ENCODE measurements at places on chromosomes 13 and 19.
A peak's percentile ranks its signal among the peaks of the same experiment; 100 is the strongest.

DNA sequence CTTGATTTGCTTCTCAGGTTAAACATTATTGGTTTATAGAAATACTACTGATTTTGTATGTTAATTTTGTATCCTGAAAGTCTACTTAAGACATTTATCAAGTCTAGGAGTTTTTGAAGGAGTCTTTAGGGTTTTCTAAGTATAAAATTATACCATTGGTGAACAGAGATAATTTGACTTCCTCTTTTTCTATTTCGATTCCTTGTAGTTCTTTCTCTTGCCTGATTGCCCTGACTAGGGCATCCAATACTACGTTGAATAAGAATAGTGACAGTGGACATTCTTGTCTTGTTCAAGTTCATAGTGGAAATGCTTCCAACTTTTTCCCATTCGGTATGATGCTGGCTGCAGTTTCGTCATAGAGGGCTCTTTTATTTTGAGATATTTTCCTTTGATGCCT, 807.5 kb upstream of the SLC10A2 start:
- peak; percentile 15 for DNase-seq

GRCh38 chr13:45925151-45925550, 73.6 kb upstream of the SIAH3 start:
- no peak for DNase-seq

- peak; percentile 54 for DNase-seq
Observed at GRCh38 chr19:4575267-4576015, 16.0 kb upstream of the SEMA6B start.

DNA sequence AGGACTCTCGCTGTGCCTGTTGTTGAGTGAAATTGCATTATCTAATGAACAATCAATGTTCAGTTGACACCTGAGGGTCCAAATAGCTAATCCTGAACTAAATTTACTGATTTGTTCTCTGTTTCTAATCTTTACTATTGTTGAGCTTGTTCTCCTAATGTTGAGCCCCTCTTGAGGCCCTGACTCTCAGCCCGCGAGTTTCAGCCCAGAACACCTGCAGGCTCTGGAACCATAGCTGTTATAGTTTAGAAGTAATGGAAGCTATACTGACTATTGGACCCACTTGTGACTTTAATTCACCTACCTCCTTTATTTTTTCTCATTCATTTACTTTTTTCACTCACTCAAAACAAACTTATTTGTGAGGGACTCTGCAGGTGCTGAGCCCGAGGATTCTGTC, 20.6 kb upstream of the PCDH8 start:
- DNase-seq, result no peak

GRCh38 chr13:102441085-102441484, 39.2 kb upstream of the FGF14 start:
- DNase-seq, result no peak

GRCh38 chr13:48210178-48210577, 22.8 kb upstream of the ITM2B start:
- peak; percentile 82 for DNase-seq

- DNase-seq, result peak; percentile 97
Observed at GRCh38 chr19:44943801-44944249, 1.8 kb downstream of the APOC4 start.

DNA sequence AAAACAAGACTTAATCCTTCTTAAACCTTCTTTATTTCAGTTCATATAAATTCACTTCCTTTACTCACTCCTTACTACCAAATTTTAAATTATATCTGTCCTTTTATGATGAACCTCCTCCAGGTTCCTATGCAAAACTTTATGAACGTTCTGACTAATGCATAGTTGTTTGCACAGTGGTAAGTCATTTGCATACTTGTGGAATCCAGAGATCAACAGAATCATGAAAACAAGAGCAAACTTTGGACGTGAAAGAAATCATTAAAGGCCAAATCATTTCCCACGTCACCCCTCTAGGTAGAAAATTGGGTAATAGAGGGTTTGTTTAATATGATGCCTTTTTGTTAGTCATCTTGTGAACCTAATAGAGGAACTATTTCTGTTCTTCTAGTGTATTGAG, 32.3 kb upstream of the MYCBP2 start:
- DNase-seq, result no peak

- no peak for DNase-seq
Observed at GRCh38 chr13:41139296-41139966, 6.8 kb upstream of the KBTBD6 start.

DNA sequence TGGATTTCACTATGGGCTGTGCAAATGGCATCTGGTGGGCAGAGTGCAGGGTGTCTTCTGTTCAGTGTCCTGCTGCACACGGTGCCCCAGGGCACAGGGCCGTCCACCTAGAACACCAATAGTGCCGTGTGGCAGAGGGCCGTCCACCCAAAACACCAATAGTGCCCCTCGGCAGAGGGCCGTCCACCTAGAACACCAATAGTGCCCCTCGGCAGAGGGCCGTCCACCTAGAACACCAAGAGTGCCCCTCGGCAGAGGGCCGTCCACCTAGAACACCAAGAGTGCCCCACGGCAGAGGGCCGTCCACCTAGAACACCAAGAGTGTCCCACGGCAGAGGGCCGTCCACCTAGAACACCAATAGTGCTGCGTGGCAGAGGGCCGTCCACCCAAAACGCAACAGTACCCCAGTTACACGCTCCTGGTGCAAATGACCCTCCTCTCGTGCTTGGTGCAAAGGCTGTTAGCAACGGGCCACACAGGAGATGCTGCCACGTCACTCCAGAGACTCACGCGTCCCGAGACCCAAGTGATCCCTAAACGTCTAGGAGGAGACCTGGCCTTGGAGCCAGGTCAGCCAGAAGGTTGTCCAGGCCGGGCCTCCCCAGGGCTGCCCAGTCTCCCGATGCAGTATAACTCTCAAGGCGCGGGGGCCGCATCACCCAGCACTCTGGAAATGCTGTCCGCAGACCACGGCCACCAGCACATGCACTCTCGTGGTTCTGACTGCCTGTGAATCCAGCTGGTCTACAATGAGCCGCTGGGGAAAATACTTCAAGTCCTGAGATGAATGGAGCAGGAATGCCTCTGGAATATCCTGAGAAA, 51.5 kb downstream of the RASA3 start:
- no peak for DNase-seq

DNA sequence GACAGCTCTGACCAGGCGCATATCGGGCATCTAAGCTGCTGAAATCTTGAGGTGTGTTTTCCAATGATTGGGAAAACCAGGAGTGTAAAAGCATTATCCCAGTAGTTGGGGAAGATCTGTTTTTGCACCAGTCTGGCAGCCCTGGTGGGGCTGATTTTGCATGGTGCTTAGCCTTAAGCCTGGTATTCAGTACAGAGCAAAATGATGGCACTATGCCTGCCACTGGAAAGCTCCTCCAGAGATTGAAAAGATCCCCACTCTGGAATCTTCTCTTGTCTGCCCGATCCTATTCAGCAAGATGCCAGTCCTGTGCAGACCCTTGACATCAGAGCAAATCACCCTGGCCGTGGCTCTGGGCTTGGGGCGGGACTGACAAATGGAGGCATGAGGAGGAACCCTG, 44.7 kb upstream of the SIAH3 start:
- no peak for DNase-seq

DNA sequence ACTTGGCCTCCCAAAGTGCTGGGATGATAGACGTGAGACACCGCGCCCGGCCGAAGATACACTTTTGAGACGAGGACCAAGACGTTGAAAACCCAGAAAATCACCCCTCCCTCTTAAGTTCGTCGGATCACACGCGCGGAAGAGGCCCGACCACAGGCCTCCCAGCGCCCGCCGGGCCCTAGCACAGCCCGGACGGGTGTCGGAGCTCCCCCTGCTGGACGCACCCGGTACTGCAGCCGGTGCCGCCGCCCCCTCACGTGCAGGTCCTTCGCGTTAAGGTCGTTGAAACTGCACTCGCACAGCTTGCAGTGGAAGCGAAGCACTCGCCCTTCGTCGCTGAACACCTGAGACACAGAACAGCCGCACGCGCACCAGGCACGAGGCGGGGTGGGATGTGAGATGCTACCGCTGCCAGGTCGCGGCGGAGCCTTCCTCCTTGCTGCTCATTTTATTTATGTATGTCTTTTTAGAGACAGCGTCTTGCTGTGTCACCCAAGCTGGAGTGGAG, 35.7 kb upstream of the MATK start:
- DNase-seq, result peak; percentile 75

DNA sequence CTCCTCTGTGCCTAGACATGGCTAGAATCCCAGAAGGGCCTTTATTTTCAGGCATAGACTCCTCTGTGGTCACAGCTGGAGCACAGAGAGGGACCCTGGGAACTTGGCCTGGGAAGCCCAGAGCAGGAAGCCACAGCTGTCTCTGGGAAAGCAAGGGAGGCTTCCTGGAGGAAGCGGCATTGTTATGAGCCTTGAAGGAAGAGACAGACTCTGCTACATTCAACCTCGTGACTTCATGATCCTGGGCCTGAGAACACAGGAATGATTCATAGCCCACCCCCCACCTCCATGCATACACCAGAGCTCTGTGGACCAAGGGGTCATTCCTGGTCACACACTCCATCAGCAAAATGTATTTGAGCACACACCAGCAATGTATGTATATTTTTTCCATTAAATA, 8.6 kb downstream of the RDH8 start:
- no peak for DNase-seq

DNA sequence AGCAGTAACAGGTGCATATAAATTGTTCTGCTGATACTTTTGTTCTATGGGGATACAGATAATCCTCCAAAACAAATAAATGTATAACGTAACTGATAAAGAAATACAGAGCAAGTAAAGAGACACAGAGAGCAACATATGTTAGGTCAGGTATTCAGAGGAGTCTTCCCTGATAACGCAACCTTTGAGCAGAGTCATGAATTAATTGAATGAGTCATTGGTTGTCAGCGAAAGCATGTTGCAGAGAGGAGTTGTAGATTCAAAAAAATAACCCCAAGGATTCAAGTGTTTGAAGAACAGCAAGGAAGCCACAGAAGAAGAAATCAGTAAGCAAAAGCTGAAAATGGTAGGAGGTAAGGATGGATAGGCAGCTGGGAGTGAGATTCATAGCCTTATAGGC, 245.2 kb downstream of the TBC1D4 start:
- DNase-seq, result no peak

GRCh38 chr19:46825731-46826055, 25.0 kb downstream of the AP2S1 start:
- DNase-seq, result no peak

DNA sequence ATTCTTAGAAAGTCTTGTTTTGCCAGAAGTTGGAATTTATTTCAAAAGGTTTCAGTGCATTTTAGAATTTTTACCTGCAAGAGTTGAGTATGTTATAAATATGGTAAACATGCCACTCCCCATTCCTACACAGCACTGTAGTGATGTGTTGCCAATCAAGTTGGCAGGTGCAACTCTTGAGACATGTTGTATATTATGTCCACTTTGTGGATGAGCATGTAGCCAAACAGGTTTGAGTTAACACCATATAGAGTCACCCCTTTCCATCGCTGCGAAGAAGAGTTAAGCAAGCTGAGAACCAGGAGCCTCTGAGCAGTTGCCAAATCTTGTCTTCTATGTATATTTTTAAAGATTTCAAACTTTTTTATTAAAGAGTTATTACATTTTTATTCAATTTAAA, 359.8 kb downstream of the LMO7 start:
- no peak for DNase-seq

DNA sequence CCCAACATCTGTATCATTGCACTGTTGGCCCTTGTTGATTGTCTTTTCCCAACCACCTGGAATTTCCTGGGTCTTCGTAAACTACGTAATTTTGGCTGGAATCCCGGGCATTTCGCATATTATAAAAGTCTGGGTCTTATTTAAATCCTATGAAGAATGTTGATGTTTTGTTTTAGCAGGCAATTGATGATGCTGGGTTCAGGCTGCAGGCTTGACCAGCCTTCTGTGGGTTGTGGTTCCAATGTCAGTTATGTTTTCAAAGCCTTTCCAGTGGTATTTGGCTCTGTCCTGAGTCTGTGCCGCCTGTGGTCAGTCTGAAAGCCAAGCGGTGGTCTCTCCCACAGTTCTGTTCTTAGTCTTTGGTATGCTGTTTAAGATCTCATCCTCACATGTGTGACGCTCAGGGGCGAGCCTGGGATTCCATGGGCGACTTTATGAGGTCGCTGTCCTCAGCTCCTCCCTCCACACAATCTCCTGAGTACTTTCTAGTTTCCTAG, 12.4 kb downstream of the SLC35E1 start:
- no peak for DNase-seq

DNA sequence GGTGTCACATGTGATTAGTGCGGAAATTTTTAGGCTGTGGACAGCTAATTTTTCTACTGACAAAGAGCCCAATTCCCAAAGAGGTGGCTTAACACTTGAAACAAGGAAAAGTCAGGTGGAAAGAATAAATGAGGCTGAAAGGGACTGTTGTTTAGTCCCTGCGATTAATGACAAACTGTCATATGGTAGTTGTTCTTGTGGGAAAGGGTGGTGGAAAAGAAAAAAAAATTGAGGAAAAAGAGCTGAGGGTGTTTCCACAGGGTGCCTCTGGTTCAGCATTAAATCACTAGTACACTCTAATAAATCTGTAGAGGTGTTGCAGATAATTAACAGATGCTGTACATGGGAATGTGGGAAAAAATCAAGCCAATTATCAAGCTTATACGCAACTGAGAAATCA, 300.7 kb downstream of the DNAJC15 start:
- DNase-seq, result no peak

DNA sequence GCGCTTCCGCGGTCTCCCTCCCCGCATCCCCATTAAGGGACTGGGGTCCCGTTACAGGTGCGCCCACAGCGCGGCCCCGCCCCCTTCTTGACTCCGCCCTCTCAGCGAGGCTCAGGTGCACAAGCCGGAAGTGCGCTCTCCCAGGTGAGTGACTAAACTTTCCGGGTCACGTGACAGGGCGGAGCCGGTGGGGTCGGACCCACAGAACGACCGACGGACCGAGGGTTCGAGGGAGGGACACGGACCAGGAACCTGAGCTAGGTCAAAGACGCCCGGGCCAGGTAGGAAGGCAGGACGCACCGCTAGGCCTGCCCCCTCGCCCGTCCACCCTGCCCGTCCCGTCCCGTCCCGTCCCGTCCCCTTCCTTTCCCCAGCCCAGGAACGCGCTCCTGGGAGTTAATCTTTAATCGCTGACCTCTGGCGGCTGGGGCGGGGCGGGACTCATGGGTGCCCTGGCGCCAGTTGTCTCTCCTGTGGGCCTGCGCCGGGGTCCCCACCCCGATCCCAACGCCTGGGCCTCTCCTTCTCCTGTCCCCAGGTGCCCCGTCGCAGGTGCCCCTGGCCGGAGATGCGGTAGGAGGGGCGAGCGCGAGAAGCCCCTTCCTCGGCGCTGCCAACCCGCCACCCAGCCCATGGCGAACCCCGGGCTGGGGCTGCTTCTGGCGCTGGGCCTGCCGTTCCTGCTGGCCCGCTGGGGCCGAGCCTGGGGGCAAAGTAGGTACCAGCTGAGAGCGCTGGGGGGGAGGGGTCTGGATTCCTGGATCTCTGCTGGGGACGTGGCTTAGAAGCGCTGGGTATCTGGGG, at the start of gene CRB3:
Gene CRB3 (plus strand): TSS at position 202 of the 804 bp plus-strand sequence. CDS start 431 bp downstream, at position 633.
- no peak for DNase-seq

DNA sequence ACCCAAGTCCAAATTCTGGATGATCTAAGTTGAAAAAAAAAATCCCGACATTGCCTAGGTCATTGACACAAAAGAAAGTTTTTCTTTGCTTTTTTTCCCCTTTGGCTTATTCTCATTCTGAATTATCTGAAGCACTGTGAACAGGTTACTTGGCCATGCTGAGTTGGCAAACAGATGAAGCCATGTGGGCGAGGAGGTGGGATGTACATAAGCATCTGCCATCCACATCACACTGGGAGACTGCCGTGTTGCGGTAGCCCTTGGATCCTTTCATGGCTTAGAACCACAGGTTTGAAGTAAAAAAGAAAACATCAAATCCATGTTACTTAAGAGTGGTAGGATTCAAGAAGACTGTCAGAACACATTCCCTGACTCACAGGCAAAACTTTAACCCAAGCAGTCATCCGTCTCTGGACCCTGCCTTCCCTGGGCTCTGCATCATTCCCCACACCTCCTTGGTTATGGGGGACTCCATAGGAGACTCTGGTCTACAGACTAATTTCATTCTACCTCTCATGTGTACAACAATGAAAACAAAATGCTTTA, 242.5 kb upstream of the SERP2 start:
- DNase-seq, result no peak
